Breast epithelium (tissue), 4 donors: ENCODE measurements at places on chromosomes 6 and 20. TPM values are rescaled to one million over a fixed set of nuclear protein-coding genes. Genes with fewer than 3 reads are reported as not detected.

Gene PKIG
- 102 TPM for total RNA-seq

Gene GPX5
- total RNA-seq: not detected

Gene VSX1
- total RNA-seq: not detected

Gene HCK
- total RNA-seq: 10.2 TPM

Gene SLC22A23
- total RNA-seq: 10.9 TPM

Gene NR2E1
- total RNA-seq: not detected

Gene GLP1R
- total RNA-seq: not detected

- no peak overlapping the region for H3K27ac ChIP-seq
- H3K4me3 ChIP-seq: no peak overlapping the region
- H3K36me3 ChIP-seq: no peaks in the 10 kb centered on the region
- no peak for DNase-seq
- no peaks in the 10 kb centered on the region for H3K4me1 ChIP-seq
These were observed 132.4 kb downstream of the DNAH8 start for GRCh38 chr6:38847497-38847896.

DNA sequence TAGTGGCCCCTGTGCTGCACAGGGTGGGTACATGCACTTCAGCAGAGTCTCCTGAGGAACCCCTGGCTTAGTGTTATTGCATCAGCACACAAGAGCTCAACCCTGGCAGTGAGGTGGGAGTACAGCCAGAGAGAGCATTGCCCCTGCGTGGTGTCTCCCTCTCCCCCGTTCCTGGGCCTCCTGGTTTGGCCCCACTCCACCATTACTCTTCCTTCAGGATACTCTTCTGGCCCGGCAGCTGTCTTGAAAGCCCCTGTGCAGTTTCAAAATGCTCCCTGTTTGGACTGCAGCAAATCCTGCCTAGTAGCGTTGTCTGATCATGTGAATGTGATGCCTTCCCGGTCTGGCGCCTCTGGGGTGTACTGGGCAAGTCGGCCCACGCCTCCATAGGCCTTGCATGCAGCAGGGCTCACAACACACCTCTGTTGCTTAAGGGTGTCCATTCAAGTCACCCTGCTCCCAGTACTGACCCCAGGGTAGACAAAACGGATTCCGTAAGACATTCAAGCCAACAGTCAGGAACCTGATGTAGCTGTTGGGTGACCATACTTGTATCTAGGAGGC is 32.1 kb downstream of the TXNDC5 start:
- no peaks in the 10 kb centered on the region for H3K36me3 ChIP-seq
- H3K4me3 ChIP-seq: no peak overlapping the region
- H3K27me3 ChIP-seq: no peaks in the 10 kb centered on the region
- H3K4me1 ChIP-seq: no peaks in the 10 kb centered on the region
- no peak for DNase-seq
- no peak overlapping the region for H3K27ac ChIP-seq

- H3K27me3 ChIP-seq: no peaks in the 10 kb centered on the region
- no peak overlapping the region for H3K4me3 ChIP-seq
- no peaks in the 10 kb centered on the region for H3K4me1 ChIP-seq
- DNase-seq: no peak
These were observed 333.3 kb upstream of the SYNCRIP start for GRCh38 chr6:85975957-85976356.

- no peaks in the 10 kb centered on the region for H3K27me3 ChIP-seq
- no peak for DNase-seq
- no peak overlapping the region for H3K4me3 ChIP-seq
- no peaks in the 10 kb centered on the region for H3K36me3 ChIP-seq
- no peak overlapping the region for H3K27ac ChIP-seq
These were observed 123.9 kb downstream of the DTNBP1 start for GRCh38 chr6:15538766-15539495.

DNA sequence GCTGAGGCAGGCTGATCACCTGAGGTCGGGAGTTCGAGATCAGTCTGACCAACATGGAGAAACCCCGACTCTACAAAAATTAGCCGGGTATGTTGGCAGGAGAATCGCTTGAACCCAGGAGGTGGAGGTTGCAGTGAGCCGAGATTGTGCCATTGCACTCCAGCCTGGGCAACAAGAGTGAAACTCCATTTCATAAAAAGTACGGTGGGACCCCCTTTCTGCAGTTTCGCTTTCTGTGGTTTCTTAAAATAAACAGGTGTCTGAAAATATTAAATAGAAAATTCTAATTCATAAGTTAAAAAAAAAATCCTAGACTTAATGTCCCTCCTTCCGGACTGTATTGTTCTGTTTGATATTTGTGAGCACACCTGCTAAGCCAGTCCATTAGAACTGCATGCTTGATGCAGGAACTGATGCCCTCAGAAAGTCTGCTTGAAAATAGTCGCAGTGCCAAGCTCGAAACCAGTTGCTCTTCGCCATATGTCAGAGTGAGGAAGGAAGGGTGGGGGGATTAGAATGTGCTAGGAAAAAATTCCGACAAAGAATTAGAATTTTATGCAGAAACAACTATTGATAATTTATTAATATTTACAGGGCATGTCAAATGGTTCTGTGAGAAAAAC is 85.9 kb downstream of the JARID2 start:
- DNase-seq: no peak
- H3K27ac ChIP-seq: no peak overlapping the region
- H3K4me3 ChIP-seq: no peak overlapping the region
- peaks cover 11% of the 10 kb centered on the region for H3K4me1 ChIP-seq
- no peaks in the 10 kb centered on the region for H3K36me3 ChIP-seq

DNA sequence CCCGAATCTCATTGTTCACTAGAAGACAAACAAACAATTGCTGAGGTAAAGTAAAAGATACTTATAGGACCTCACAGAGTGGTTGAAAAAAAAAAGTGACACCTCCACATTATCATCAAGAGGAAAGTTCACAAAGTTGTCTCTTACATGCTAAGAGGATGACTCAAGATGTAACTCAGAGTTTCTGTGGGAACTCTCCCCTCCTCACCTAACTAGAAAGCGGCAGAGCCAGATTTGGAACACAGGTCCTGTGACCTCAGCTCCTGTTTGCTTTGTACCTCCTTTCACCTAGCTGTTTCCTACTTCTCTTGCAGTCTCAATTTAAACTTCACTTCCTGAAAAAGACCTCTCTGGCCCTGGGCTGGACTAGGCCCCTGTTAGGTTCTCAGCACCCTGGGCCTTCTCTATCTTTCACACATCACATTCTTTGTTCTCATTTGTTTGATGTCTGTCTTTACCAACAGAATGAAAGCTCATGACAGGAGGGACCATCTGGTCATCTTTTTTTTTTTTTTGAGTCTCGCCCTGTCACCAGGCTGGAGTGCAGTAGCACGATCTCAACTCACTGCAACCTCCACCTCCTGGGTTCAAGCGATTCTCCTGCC is 60.8 kb downstream of the CD24 start:
- H3K27ac ChIP-seq: peak overlapping the region; percentile 71
- H3K4me1 ChIP-seq: no peaks in the 10 kb centered on the region
- no peak overlapping the region for H3K4me3 ChIP-seq
- H3K36me3 ChIP-seq: no peaks in the 10 kb centered on the region
- no peak for DNase-seq

- no peak overlapping the region for H3K27ac ChIP-seq
- no peaks in the 10 kb centered on the region for H3K4me1 ChIP-seq
- H3K4me3 ChIP-seq: no peak overlapping the region
- no peaks in the 10 kb centered on the region for H3K27me3 ChIP-seq
These were observed 20.7 kb upstream of the TFAP2C start for GRCh38 chr20:56608376-56608775.

- no peaks in the 10 kb centered on the region for H3K36me3 ChIP-seq
- H3K4me3 ChIP-seq: no peak overlapping the region
- H3K27ac ChIP-seq: no peak overlapping the region
- H3K4me1 ChIP-seq: no peaks in the 10 kb centered on the region
- no peak for DNase-seq
These were observed 212.9 kb downstream of the TFAP2C start for GRCh38 chr20:56842056-56842455.

- H3K4me1 ChIP-seq: no peaks in the 10 kb centered on the region
- H3K27me3 ChIP-seq: no peaks in the 10 kb centered on the region
- no peak overlapping the region for H3K4me3 ChIP-seq
- no peaks in the 10 kb centered on the region for H3K36me3 ChIP-seq
These were observed 16.7 kb downstream of the MAP3K5 start for GRCh38 chr6:136775548-136775947.

GRCh38 chr6:10174056-10174455 is 240.8 kb downstream of the TFAP2A start:
- H3K27me3 ChIP-seq: no peaks in the 10 kb centered on the region
- DNase-seq: no peak
- H3K4me3 ChIP-seq: no peak overlapping the region
- no peak overlapping the region for H3K27ac ChIP-seq
- H3K4me1 ChIP-seq: no peaks in the 10 kb centered on the region

DNA sequence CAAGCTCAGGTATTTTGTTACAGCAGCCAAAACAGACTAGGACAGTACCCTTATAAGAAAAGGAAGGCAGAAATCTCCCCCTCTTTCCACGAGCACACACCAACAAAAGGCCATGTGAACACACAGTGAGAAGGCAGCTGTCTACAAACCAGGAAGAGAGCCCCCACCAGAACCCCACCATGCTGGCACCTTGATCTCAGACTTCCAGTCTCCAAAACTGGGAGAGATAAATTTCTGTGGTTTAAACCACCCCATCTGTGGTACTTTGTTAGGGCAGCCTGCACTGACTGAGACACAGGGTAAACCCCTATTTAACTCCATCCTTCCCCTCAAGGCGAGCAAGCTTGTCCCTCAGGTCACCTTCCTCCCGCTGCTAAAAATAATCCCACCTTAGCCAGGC is 475.8 kb upstream of the JARID2 start:
- no peak for DNase-seq
- no peaks in the 10 kb centered on the region for H3K27me3 ChIP-seq
- H3K4me3 ChIP-seq: no peak overlapping the region
- no peaks in the 10 kb centered on the region for H3K4me1 ChIP-seq
- no peaks in the 10 kb centered on the region for H3K36me3 ChIP-seq
- H3K27ac ChIP-seq: no peak overlapping the region

DNA sequence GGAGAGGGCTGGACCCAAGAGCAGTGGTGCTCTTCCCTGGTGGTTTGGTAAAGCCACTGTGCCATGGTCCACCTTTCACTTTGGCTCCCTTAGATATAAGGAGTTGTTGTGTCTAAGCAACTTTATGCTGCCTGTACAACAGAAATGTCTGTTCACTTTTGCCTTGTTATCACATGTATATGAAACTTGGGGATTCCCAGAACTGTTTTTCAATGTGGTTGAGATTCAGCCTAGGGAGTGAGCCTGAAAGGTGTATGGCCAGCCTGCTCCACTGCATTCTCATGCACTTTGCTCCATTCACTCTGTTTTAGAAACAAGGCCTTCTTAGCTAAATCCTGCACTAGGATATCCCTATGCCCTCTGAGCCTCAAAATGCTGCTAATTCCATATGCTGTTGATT is 234.5 kb upstream of the THEMIS start:
- no peak for DNase-seq
- no peaks in the 10 kb centered on the region for H3K36me3 ChIP-seq
- H3K4me1 ChIP-seq: no peaks in the 10 kb centered on the region
- no peak overlapping the region for H3K4me3 ChIP-seq
- H3K27me3 ChIP-seq: no peaks in the 10 kb centered on the region

DNA sequence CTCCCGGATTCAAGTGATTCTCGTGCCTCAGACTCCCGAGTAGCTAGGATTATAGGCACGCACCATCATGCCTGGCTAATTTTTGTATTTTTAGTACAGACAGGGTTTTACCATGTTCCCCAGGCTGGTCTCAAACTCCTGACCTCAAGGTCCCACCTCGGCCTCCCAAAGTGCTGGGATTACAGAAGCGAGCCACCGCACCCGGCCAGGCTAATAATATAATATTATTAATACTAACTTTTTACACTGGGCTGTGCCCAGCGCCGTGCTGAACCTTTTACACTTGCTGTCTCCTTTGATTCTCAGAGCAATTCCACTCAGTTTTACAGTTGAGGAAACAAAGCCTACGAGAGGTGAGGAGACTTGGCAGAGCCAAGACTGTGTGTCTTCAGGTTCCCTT is 2.3 kb upstream of the TGM3 start:
- H3K4me1 ChIP-seq: no peaks in the 10 kb centered on the region
- H3K4me3 ChIP-seq: no peak overlapping the region
- H3K36me3 ChIP-seq: no peaks in the 10 kb centered on the region
- no peak for DNase-seq
- no peak overlapping the region for H3K27ac ChIP-seq

DNA sequence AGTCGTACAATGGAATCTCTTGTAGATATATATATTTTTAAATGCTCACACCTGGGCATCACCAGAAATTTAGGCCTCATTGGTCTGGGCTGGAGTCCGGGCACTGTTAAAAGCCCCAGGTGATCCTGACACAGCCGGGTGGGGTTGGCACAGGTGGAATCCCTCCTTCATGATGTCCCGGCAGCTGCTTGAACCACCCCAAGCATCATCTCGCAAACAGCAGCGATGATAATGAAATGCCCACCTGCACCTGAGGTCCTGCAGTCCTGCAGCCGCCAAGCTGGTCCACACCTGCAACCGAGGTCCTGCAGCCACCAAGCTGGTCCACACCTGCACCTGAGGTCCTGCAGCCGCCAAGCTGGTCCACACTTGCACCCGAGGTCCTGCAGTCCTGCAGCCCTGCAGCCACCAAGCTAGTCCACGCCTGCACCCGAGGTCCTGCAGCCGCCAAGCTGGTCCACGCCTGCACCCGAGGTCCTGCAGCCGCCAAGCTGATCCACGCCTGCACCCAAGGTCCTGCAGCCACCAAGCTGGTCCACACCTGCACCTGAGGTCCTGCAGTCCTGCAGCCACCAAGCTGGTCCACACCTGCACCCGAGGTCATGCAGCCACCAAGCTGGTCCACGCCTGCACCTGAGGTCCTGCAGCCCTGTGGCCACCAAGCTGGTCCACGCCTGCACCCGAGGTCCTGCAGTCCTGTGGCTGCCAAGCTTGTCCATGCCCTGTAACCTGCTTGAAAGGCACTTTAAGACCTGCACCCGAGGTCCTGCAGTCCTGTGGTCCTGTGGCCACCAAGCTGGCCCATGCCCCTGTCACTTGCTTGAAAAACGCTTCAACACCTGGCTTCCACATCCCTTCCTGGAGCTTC is 261.2 kb downstream of the DLL1 start:
- DNase-seq: peak; percentile 31
- no peak overlapping the region for H3K27ac ChIP-seq
- H3K36me3 ChIP-seq: no peaks in the 10 kb centered on the region
- no peak overlapping the region for H3K4me3 ChIP-seq
- peaks cover 8% of the 10 kb centered on the region for H3K4me1 ChIP-seq

DNA sequence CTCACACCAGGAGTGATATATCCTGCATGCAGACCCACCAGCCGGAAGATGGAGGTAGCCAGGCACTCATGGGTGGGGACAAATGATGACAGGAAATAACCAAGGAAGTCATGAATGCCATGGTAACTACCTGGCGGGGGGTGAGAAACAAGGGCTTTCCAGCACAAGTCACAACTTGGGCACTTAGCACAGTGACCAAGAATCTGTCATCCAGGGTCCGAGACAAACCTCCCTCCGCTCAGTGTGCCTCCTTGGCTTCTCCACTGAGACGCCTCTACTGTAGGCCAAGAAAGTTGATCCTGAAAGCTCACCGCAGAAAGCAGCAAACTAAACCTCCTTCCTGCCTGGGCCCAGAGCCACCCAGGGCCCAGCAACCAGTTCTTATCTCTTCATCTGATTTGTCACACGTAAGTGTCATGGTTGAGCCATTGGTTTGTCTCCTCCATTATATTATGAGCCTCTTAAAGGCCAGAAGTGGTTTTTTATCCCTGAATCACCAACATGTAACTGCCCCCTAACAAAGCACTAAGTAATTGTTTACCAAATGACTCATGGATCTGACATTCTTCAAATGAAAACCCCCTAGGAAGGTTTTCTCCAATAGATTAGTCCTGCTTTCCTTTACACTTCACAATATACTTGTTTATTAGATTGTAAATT is 84.3 kb upstream of the TAB2 start:
- no peaks in the 10 kb centered on the region for H3K4me1 ChIP-seq
- H3K36me3 ChIP-seq: no peaks in the 10 kb centered on the region
- H3K27ac ChIP-seq: peak overlapping the region; percentile 37
- no peaks in the 10 kb centered on the region for H3K27me3 ChIP-seq
- DNase-seq: no peak
